NCI-H2029 treated with DMSO at 0.1 percent for 48 hours (cell line): ENCODE measurements at places on chromosomes 12 and 14.
A peak's percentile ranks its signal among the peaks of the same experiment; 100 is the strongest.

DNA sequence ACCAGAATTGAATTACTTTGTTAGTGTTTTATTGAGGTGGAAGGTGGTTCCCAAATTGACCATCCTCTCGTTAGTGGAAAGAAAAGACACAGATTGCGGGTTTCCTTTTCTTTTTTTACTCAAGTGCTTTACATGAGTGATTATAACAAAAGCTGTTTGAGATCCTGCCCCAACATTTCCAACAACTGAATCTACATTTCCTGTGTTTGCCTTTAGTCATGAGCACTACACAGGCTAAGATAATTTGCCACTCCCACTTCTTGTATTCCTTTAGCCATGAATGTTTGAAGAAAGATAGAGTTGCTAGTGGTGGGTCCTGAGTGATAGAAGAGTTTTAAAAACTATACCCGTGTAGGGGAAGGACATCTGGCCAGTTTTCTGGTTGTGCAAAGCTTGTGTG, 16.0 kb downstream of the RERGL start:
- no peak for DNase-seq

- no peak for DNase-seq
These were observed 37.9 kb upstream of the MDM1 start for GRCh38 chr12:68370006-68370590.

- DNase-seq = no peak
These were observed 32.0 kb downstream of the INSM2 start for GRCh38 chr14:35565871-35566464.

- peak; percentile 12 for DNase-seq
These were observed 78.7 kb downstream of the TXNDC16 start for GRCh38 chr14:52473557-52473956.

DNA sequence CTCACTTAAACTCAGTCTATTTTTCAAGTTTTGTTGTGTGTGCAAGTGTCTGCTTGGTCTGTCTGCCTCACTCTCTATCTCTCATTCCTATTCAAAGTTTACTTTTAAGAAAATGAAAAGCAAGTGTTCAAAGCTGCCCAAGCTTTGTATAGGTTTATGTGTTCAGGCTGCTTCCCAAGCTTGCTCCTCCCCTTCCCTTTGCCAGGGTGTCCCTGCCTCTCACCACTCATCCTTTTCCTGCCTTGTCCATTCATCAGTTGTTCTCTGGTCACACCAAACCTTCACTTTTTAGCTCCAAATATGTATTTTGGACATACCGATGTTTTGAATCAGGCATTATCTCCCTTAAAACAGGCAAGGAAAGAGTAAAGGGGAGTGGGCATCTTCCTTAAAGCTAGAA, 41.3 kb downstream of the STK38L start:
- no peak for DNase-seq

- DNase-seq = no peak
These were observed 57.4 kb downstream of the FBXO33 start for GRCh38 chr14:39374851-39375250.

GRCh38 chr12:92108651-92109050, 37.0 kb downstream of the BTG1 start:
- DNase-seq = no peak

DNA sequence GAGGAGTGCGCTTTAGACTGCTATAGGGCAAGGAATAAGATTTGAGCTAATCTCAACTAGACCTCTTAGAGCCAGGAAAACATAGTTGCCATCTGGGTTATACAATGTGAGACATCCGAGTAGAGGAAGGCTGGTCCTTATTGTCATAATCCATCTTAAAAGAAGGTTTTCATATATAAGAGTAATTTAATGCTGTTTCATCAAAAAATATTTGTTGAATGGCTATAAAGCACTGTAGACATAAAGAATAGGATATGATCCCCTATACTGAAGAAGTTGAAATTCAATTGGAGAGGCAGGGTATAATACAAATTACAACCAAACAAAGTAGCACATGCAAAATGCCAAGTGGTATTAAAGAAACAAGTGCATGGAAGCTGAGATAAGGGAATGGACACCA, 294.5 kb downstream of the SSPN start:
- no peak for DNase-seq

DNA sequence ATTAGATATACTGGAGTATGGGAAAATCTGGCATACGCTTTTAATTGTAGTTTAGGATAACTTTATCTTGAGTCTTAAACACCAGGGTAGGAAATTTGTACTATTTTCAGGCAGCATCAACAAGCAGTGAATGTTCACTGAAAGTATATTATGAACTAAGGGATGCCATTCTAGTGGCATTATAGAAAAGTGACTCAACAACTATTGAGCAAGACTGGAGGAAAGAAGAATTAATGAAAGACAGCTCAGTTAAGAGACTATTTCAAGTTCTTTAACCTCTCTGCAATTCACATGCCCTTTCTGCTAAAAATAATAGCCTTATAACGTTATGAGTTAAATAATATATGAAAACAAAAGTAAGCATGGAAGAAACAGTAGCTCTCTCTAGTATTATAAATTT, 343.1 kb downstream of the FSCB start:
- DNase-seq = no peak
